ENCODE measurements at places on chromosomes 2 and 18.
A peak's percentile ranks its signal among the peaks of the same experiment; 100 is the strongest.

DNA sequence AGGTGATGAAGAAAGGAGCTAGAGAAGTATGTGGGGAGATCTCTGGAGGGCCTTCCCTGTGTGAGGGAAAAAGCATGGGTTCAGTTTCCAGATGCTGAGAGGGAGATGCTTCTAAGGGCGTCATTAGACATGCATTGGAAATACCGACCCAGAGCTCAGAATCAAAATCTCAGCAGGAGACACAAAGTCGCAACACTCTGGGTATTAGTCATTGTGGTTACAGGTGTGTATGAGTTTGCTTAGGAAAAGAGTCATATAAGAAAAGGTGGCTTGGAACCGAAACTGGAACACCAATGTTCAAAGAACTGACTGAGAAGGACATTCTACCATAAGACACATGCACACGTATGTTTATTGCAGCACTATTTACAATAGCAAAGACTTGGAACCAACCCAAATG is 477.1 kb downstream of the FBXO15 start:
- DNase-seq = no peak

DNA sequence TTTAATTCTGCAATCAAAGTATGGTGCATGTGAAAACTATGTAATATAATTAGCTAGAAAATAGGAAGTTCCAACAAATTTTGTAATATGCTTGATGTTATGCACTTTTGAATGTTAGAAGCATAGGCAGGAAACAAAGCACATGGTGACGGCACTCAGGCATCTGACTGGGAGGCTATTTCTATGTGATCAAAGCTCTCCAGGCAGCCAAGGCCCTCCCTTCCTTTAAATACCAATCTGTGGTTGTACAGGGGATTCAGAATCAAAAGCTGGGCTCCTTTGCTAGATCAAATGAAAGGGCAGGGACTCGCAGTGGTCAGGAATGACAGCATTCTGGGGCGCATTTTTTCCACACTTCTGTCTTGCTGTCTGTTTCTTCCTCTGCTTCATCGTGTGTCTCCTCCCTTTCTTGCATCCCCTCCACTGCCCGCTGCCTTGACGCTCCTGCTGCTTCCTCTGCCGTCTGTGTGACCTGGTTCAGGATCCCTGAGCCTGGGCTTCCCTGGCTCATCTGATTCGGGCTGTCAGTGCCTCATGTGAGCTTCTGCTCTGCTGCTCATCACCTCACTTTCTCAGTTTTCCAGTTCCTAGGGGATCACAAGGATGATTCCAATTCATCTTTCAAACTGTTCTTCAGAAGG is 30.9 kb downstream of the TMEM182 start:
- no peak for DNase-seq

DNA sequence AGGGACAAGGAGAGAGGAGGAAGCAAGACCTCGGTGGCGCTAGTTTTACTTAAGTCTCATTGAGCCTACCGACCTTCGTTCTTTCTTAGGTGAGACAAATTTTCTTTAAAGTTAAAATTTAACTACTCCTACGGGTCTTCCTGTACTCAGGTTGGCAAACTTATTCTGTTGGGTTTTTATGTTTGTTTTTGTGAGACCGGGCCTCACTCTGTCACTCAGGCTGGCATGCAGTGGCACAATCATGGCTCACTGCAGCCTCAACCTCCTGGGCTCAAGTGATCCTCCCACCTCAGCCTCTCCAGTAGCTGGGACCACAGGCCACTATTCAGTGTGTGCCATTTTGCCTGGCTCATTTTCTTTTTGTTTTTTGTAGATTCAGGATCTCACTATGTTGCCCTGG is 189.0 kb downstream of the TNS1 start:
- DNase-seq = no peak

GRCh38 chr18:13872373-13872772 is 43.0 kb downstream of the MC2R start:
- no peak for DNase-seq

DNA sequence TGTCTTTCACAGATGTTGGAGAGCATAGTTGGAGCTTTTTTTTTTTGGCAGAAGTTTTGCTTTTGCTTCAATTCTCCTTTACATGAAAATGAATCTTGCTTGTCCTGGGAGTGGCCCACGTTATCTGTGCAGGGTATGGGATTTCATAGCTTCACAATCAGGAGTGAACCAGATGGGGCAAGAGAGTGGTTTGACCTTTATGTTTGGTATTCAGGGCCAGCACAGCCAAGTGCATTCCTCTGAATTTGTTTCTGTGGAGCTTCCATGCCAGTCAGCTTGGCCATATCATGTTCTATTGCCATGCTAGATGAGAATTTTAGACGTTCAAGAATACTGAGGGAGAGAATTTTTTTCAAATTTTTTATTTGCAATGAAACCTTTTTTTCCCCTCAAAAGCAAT is 116.6 kb downstream of the PRPF40A start:
- DNase-seq = no peak

- peak; percentile 58 for DNase-seq
Measured at GRCh38 chr2:160736148-160737028, 242.8 kb upstream of the RBMS1 start.

DNA sequence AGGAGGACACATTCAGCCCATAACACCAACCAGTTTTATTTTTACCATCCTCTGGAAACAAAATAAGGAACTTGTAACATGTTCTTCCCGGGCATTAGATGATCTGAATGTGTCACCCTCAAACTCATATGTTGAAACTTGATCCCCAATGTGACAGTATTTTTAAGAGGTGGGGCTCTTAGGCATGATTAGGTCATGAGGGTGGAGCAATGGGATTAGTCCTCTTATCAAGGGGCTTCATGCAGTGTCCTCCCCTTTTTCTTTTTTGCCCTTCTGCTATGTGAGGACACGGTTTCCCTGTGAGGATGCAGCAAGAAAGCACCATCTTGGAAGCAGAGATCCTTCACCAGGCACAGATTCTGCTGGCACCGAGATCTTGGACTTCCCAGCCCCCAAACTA is 401.5 kb upstream of the TRIB2 start:
- DNase-seq = no peak

DNA sequence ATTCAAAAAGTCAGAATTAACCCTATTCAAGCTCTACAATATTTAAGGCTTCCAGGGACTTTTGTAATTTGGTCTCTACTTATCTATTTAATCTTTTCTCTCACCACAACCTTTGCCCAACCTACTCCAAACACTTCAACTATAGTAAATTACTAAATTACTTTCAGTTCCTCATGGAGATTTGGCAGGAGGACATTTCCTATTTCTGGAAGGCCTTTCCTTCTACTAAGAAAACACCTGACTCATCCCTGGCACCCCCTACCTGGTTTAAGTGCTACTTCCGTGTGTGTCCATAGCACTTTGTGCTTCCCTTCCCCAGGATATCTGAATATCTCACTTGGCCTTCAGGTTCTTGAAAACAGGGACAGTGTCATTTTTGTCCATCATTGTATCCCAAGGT is 96.3 kb downstream of the UPP2 start:
- no peak for DNase-seq

Measured in islet precursor cell (in vitro differentiated cells).